CD4-positive, alpha-beta T cell treated with Interleukin-6 at 100 ng/mL for 8 hours (primary cell): ENCODE measurements at places on chromosomes 3 and 15.

- DNase-seq = no peak
These were observed 3.6 kb downstream of the GNAI2 start for GRCh38 chr3:50239649-50240048.

GRCh38 chr15:77030048-77030927 is 35.4 kb downstream of the PSTPIP1 start:
- DNase-seq = no peak

DNA sequence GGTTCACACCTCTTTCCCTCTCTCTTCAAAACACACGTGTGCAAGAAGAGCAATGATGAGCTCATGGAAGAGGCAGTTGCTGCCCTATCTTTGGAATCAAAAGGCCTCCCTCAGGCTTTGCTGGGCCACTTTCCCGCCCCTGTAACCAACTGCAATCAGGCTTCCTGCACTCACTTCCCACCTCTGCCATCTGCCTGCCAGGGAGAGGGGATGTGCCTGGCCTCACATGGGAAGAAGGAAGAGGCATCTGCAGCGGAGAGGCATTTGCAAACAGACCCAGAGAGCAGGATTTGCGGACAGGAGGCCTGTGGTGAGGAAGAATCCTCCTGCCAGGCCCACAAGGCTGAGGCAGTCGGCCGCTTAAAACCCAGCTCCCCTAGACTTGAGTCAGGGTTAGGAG is 175.6 kb upstream of the ATP10A start:
- DNase-seq = no peak

DNA sequence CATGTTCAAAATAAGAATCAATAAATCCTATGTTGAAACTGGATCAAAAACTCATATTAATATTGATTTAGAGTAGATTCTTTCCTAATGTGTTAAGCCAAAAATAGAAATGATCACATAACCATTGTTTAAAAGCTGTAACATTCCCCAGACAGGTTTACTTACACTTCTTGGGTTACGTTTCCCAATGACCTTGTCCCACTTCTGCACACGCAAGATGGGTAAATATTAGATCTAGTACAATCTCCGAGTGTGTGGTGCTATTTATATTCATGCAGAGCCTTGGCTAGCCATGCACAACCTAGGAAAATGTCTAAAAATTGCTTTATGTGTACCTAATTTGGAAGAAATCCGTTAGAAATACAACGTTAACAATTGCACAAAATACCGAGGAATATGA is 39.6 kb downstream of the ERC2 start:
- DNase-seq = no peak

DNA sequence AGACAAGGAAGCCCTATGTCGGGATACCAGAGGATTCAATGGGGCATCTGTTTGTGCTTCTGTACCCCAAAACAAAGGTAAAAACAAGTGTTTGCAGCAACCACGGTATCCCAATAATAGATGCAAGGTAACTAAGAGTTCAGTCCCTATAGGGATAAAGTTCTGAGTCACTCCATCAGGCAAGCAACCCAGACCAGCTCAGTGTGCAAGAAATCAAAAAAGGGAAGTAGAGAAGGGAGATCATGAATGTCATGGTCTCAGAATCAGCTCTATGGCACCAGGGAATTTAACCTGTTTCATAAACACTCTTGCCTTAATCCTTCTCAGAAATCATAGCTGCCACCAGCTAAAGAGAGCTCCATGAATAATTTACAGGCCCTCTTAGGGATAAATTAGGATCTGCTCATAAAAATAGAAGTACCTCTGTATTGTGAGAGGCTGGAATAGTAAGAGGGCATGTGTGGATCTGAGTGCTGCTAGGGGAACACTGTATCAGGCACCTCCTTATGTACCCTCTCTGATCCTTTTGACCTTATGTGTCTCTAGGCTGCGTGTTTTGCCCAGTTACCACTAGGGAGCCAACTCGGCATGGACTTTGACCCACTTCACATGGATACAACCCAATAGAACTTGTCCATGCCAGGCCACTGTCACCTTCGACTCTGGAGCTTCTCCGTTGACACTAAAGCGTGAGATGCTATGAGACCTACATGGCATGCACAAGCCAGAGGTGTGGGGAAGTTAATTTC is 754.6 kb downstream of the AGBL1 start:
- no peak for DNase-seq

- DNase-seq = peak; percentile 34
These were observed 7.3 kb downstream of the ARL6IP5 start for GRCh38 chr3:69092030-69092516.

GRCh38 chr15:34584330-34584668 is 848 bp upstream of the GOLGA8B start:
- DNase-seq = no peak

GRCh38 chr15:89406940-89407607 is 72.5 kb upstream of the POLG start:
- no peak for DNase-seq

DNA sequence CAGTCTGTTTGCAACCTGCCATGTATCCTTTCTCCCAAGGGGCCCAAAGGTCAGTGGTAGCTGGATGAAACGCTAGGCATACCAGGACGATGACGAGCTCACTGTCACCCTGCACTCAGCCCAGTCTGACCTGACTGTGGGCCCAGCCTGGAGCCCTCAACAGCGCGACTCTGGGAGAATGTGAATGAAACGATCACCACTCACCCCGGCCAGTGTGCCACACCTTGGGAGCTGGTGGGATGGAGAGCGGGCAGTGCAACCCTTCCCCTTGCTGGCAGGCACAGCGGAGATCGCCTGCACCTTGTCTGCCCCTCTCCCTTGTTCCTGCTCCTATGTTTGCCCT is 27.2 kb downstream of the SRPRB start:
- DNase-seq = no peak

GRCh38 chr15:95018888-95019545 is 787.7 kb downstream of the MCTP2 start:
- no peak for DNase-seq

DNA sequence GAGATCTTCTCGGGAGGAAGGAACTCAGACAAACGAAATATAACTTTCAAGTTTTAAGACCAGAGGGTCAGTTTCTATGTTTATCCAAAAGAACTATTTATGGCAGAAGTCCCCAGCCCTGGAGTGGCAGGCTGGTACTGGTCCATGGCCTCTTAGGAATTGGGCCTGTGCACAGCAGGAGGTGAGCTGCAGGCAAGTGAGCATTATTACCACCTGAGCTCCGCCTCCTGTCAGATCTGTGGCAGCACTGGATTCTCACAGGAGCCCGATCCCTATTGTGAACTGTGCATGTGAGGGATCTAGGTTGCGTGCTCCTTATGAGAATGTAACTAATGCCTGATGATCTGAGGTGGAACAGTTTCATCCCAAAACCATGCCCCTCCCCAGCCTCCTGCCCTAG is 14.3 kb upstream of the HPS3 start:
- DNase-seq = no peak

- DNase-seq = no peak
These were observed 73.5 kb downstream of the DAPK2 start for GRCh38 chr15:63972801-63973200.

DNA sequence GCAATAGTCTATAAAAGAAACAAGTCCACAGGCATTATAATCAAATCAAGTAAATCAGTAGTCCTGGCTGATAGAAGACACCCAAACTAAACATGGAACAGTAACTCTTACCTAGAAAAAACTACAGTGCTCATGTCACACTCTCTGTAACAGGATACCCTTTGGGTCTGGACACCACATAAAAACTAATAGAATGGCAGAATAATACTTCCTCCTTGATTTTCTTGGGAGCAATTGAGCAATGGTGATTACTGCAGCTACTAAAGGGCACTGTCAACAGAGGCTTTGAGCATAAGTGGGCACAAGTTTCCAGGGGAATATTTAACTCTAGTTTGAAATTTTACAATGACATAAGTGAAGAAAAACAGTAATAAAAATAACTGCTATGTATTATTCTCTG is 59.5 kb downstream of the GLB1 start:
- DNase-seq = no peak

GRCh38 chr3:87993566-87993965 is 65.2 kb downstream of the CGGBP1 start:
- DNase-seq = no peak

GRCh38 chr3:170555329-170555728 is 30.5 kb downstream of the SLC7A14 start:
- no peak for DNase-seq

DNA sequence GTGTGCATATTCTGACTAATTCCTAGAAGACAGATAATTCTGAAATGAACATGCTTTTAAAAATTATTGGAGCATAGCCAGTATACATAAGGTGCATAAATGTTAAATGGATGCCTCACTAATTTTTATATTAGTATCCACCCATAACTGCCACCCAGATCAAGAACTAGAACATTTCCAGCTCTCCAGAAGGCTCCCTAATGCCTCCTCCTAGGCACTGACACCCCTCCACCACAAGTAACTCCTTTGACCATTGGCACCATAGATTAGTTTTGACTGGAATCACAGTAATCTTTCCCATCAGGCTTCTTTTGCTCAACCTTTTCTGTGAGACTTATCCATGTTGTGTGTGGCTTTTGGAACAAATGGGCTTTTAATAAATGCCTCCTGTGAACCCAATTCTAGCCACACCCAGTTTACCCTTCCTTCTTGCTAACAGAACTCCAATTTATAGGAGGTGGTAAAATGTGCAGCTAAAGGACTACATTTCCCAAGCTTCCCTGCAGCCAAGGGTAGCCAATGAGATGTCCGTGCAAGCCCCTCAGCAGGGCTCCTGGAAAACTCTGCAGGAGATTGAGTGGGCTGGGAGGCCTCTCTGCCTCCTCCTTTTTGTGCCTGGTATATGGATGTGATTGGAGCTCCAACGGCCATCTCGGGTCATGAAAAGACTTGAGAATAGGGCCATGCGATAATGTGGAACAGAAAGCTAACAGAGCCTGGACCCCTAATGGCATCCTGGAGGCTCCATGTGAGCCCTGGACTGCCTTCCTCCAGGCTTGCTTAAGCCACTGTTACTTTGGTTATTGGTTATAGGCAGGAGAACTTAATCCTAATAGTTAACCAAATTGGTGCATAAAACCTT is 322.6 kb upstream of the TLE3 start:
- DNase-seq = no peak

GRCh38 chr15:45785897-45786296 is 151.1 kb downstream of the SQOR start:
- no peak for DNase-seq

- no peak for DNase-seq
These were observed 3.1 kb downstream of the MYO1E start for GRCh38 chr15:59369597-59369996.

DNA sequence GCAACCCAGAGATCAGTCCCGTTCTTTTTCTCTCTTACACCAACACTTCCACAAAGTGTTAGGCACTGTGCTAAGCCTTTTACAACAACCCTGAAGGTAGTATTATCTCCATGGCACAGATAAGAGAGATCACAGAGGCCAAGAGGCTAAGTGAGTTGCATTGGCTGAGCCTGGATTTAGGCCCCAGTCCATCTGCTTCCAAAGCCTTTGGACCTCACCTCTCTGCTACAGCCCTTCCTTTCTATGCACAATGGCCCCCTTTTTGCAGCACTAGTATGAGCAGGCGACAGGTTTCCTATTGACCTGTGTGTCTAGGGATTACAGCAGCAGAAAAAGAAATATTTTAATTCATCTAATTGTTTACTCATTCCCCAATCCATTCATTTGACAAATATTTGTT is 76.2 kb downstream of the CRYGS start:
- DNase-seq = no peak

GRCh38 chr3:44340058-44340395 is 1.5 kb downstream of the TCAIM start:
- no peak for DNase-seq

GRCh38 chr15:101675796-101676582 is 23.8 kb upstream of the TM2D3 start:
- no peak for DNase-seq

- DNase-seq = no peak
These were observed 115.5 kb upstream of the NECTIN3 start for GRCh38 chr3:110956081-110956480.

DNA sequence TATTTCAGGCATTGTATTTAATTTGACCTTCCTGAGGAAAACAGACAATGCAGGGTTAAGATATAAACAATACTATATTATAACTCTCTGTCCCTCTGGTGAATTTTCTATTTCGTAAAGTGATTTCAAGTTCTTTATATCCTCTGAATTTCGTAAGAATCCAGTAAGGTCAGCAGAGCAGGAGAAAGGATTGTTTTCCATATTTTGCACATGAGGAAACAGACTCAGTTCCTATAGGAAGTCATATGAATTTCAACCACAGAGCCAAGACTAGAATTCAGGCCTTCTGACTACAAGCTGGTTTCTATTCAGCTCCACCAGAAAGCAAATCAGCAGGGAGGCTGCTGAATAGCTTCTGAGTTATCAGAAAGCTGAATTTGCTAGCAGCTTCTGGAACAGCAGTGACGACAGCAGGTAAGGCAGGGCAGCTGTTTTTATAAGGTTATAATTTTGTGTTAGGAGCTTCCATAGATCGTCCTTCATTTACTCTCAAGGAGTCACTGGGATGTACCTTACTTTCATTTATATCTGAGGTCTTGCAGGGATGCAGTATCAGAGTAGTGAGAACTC is 11.1 kb upstream of the PLAAT1 start:
- no peak for DNase-seq

GRCh38 chr3:194908496-194908895 is 222.8 kb downstream of the FAM43A start:
- DNase-seq = no peak

- no peak for DNase-seq
These were observed 1.7 kb downstream of the MEIS2 start for GRCh38 chr15:37098468-37099318.

GRCh38 chr15:41133454-41133853 is 17.4 kb upstream of the INO80 start:
- no peak for DNase-seq

DNA sequence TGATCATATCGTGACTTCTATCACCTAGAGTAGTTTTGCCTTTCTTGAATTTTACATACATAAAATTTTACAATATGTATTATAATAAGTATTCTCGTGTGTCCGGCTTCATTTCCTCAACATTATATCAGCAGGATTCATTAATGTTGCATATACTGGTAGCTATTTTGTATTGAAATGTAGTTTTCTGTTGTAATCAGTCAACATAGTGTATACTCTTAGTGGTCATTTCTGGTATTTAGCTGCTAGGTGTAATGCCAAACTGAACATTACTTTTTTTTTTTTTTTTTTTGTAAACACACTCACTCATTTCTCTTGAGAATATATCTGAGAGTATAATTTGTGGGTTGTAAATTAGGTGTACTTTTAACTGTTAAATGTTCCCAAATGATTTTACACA is 70.1 kb downstream of the CGNL1 start:
- DNase-seq = no peak
